ENCODE measurements at places on chromosomes 7 and 10. TPM values are rescaled to one million over a fixed set of nuclear protein-coding genes. Genes with fewer than 3 reads are reported as not detected.

- no peak for DNase-seq
These were observed 49.7 kb downstream of the PPP1R9A start for GRCh38 chr7:94957061-94957460.

DNA sequence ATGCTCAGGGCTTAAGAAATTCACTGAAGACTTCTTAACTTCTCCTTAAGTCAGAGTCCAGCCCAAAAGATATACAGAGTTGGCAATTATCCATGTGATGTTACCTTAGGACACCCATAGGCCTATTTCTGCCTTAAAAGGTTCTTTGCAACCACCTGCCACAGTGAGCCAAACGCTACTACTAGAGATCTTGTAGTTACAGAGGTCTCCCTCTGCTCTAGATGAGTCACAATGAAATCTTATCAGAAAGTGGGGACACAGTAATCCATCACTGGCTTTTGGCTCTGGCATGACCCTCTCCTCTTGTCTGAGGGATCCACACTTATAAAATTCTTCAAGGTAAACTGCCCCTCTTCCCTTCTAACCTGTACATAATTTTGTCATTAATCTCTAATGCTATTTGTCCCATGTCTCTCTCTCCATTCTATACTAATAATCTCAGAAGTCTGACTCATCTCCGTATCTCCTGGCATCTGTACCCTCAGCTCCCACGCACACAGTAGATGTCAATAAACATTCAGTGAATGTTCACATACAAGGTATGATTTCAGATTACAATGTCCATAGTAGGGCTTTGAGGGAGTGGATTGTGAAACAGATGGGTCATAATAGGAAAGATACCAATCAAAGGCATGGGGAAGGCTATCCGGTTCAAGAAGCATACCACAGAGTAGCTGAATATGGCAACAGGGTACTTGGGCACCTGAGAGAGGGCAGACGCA, 112.1 kb downstream of the SGMS1 start:
- DNase-seq, result no peak

- no peak for DNase-seq
These were observed 364.9 kb downstream of the ANKRD30A start for GRCh38 chr10:37490266-37490665.

DNA sequence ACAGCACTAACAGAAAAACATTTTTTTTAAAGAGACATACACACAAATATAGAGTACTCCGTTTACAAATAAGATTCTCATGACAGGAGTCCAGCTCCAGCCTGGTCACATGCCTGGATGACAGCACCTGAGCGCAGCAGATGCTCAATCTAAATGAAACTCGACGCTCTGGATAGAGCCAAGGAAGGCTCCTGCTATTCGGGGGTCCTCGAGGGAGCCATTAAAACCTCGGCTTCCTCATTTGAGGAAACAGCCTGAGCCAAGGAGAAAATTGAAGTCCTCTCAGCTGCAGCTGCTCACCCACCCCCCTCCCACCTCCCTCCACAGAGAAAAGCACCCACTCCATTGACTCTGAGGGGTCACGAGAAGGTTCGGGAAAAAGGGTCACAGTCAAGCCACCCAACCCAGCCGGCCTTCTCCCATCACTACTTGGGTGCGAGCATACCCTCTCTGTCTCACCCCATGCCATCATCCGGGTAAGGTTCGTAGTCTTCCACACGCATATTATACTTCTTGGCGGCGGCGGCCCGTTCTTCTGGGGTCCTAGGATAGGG, 673 bp downstream of the NDUFB8 start:
- peak; percentile 27 for DNase-seq

DNA sequence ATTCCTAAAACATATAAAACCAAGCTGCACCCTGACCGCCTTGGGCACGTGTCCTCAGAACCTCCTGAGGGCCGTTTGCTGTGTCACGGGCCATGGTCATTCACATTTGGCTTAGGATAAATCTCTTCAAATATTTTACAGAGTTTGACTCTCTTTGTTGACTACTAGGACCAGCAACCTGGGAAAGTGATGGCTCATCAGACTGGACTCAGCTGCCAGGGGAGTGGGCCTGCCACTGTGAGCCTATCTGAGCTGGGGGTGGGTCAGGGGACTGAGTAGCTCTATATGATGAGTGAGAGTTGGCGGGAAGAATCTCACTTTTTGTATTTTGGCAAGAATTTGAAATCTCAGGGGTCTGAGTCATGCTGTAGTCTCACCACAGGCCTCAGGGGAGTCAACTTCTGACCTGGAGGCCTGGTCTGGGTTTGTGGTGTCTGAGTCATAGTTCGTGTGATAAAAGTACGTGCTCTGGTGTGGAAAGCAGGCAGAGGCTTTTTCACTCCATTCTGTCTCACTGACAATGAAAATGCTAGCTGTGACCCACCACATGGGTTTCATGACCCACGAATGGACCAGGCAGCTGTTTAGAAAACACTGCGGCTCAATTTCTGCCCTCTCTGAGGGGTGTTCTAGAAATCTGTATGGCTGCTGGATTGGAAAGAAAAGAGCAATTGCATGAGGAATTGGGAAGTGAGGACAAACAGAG, 4.2 kb upstream of the UPP1 start:
- peak; percentile 75 for DNase-seq

DNA sequence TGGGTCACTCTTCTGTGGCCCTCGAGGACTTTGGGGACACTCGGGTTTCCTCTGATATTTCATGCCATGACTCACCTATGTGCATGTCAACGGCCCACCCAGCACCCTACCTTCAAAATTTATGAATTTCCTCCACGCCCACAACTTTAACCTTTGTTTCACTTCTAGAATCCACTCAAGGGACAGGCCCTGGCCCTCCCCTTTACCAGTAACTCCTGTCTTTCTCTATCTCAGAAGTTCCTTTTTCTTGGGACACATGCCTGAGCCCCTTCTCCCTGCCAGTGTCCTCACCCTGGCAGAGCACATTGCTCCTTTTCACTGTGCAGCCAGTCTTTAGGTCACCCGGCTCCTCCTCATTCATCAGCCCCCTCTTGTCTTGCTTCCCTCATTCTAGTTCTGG, 282.5 kb upstream of the KLF6 start:
- no peak for DNase-seq

DNA sequence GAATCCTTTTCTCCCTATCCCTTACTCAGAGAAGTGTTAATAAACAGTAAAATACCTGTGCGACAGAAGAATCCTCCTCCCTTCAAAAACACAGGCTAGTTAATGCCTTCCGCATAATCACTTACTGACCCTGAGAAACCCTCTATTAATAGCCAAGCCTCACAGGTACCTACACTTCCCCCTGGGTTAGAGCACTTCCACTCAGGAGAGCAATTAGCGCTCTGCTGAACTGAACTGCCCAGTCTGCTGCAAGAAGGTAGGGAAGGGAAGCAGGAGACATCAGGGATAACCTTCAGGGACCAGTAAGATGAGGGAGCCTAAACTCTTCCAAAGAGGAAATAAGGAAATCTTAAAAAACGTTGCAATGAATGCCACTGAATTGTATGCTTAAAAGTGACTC, 39.6 kb downstream of the KIAA1549 start:
- DNase-seq, result no peak

- no peak for DNase-seq
These were observed 424.1 kb upstream of the NFE2L3 start for GRCh38 chr7:25727876-25728275.

DNA sequence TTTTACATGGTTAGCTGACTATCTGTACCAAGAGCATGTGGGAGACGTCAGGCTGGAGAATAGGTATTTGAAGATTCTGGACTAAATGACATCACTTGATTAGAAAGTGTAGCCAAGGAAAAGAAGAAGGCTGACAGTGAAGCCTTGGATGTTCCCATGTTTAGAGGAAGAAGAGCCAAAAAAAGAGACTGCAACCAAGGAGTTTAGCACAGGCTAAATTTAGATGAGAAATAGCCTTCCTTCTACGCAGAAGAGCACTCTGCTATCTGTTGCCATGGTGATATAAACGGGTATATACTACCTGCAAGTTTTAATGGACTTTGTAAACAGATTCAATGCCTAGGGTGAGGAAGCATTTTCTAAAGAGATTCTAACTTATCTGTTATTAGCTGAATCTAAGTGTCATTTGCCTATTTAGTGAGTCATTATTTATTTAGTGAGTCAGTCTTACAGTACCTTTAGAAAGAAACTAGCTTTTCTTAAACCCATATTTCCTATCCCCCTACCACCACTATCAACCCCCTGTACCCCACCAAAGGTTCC, 69.8 kb downstream of the CDK6 start:
- no peak for DNase-seq

DNA sequence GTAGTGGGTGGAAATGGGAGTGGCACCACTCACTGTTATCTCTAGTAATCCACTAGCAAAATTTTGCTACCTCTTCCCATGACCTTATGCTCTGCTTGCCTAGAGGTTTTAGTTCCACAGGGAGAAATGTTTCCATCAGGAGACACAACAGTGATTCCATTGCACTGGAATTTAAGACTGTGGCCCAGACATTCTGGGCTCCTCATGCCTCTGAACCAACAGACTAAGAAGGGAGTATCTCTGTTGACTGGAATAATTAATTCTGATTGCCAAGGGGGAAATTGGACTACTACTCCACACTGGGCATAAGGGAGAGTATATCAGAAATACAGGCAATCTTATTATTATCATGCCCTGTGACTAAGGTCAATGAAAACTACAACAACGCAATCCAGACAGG, 16.2 kb upstream of the BRAF start:
- no peak for DNase-seq

GRCh38 chr10:109966961-109967738, 40.6 kb upstream of the ADD3 start:
- peak; percentile 34 for DNase-seq

DNA sequence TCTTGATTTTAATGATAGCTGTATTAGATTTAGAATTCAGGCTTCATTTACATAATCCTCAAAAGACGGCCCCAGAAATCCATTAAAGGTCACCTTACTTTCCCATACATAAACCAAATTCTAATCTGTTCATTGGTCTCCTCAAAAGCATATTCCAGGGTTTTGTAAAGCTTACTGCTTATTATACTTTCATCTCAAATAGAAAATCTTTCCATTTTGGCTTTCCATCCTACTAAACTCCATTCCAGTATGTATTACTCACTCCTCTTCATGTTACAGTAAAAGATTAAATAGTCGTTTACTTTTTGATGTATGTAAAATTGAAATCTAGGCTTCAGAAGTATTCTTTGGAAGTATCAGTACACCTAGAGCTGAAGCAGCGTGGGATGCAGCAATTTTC, 143.5 kb upstream of the LRRN3 start:
- DNase-seq, result no peak

- DNase-seq, result no peak
These were observed 50.4 kb downstream of the VKORC1L1 start for GRCh38 chr7:65923316-65923715.

DNA sequence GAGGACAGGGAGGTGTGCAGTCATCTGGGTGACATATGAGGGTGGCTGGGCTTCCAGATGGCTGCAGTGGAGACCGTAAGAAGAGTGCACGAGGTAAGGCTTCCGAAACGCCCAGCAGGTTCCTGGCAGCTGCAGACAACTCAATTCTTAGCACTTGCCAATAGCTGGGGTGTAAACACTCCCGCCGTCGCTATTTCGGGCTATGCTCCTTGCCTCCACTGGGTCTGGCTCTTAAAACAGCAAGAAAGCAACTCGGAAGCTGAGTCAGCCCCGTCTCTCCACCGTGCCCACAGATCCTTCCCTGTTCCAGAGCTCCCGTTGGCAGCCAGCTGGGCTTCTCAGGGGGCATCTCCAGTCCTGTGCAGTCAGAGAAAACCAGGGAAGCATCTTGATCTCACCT, 6.1 kb upstream of the PDGFA start:
- no peak for DNase-seq

DNA sequence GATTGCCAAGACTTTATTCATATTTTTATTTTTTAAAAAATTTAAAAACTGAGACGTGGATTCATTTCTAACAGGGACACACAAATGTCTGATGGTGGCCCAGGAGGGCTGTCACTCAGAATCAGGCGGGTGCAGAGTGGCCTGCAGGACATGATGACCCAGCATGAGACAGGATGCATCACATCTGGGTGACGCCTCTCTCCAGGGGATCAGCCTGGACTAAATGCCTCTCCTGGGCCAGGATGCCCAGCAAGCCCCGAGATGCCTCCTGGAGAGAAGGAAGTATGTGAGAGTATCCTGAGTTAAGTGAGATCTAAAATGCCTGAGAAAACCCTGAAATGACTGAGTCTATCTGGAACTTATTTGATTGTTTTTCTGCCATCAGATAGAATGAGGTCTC, 16.9 kb upstream of the MTURN start:
- DNase-seq, result no peak

DNA sequence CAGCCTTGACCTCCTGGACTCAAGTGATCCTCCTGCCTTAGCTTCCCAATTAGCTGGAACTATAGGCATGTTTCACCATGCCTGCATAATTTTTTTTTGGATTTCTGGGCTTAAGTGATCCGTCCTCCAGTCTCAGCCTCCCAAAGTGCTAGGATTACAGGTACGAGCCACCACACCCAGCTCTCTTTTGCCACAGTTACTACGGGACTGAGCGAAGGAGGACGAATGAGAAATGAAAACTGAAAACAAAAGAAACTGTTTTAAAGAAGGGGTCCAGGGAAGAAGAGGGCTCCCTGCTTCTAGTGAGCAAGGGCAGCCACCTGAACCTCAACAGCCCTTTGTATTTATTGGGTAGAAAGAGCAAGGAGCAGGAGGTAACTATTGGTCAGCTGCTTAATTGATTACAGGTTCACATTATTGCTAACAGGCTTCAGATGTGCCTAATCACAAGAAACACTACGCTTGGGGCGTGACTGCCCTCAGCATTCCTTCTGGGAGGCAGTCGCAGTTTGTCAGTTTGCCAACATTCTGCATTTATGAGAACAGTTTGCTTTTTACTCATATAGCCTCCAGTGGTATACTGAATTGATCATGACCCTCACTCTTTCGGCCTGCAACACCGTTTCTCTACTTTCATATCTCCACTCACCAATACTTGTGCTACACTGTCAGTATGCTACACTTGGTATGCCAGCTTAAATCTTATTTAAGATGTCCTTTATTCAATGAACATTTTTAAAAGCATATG, 676.8 kb downstream of the DNAJB9 start:
- DNase-seq, result no peak

- no peak for DNase-seq
These were observed 116.5 kb upstream of the KCND2 start for GRCh38 chr7:120156476-120156875.

DNA sequence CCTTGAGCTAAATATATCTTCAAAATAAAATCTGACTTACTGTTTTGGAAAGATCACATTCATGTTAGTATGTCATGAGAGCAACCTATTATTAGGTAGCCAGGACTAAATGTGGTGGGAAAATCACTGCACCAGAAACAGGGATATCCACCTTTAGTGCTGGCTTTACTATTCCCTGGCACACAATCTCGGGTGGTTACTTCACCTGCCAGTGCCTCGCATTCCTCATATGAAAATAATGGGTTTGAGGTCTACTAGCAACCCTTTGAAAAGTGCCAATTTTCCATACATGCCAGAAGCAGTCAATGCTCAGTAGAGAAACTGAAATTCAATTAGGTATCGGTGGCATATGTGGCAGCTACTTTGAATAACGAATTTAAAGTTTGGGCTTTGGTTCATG, 36.8 kb downstream of the PTN start:
- no peak for DNase-seq

GRCh38 chr10:125392154-125392553, 231.8 kb upstream of the CTBP2 start:
- DNase-seq, result no peak

GRCh38 chr7:142804728-142805207, 34.0 kb downstream of the PRSS2 start:
- DNase-seq, result no peak

GRCh38 chr10:101035314-101035713, 4.3 kb downstream of the SFXN3 start:
- DNase-seq, result no peak

The CALHM3 gene
- total RNA-seq, result not detected

The ANK3 gene
- 142 TPM for total RNA-seq

The POM121 gene
- 30.7 TPM for total RNA-seq

The METTL27 gene
- 0.92 TPM for total RNA-seq

The CISD1 gene
- total RNA-seq, result 133 TPM

The ERVW-1 gene
- total RNA-seq, result not detected
